ENCODE measurements at places on chromosomes 5 and 9.

GRCh38 chr9:71687676-71688075 lies 80.6 kb downstream of the CEMIP2 start:
- no peak for DNase-seq

GRCh38 chr5:3828761-3829160 lies 233.1 kb downstream of the IRX1 start:
- no peak for DNase-seq

DNA sequence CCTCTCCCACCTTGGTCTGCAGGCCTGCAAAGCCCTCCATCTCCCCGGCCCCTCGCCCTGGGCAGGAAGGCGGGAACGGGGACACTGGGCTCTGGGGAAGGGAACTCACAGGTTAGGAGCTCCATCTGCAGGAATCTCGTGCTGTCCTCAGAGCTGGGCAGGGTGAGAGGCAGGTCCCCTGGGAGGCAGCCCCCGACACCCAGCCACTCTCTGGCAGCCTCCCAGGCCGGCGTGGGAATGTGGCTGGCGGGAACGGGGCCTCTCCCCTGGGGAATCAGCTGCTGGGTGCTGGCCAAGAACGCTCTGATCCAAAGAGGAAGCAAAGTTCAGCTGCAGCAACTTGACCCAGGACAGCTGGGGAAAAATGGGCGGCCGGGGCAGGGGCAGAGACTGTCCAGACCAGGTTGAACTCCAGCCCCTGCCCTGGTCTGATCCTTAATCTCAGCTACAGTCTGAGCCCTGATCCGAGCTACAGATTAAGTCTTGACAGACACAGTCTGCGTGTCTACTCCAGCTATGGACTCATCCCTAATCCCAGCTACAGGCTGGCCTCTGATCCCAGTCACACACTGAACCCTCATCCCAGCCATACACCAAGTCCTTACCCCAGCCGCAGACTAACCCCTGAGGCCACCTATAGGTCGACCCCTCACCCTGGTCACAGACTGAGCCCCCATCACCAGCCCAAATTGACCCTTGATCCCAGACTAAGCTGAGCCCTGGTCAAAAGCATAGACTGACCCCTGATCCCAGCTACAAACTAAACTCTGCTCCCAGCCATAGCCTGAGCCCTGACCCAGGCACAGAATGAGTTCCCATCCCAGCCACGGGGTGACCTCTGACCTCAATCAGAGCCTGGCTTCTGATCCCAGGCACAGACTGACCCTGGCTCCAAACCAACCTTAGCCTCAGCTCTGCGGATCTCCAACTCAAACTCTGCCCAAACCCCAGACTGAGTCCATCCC lies 37.3 kb upstream of the EGFL7 start:
- DNase-seq, result no peak

DNA sequence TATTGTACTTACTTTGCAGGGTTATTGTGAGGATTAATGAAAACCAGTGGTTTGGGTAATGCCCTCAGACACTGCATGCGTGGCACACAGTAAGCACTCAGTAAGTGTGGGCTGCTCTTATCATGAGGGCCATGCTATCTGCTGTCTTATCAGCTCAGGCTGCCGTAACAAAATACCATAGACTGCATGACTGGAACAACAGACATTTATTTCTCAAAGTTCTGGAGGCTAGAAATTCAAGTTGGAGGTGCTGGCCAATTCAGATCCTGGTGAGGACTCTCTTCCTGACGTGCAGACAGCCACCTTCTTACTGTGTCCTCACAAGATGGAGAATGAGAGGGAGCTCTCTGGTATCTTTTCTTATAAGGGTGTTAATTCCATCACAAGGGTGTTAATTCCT lies 23.9 kb upstream of the SH3PXD2B start:
- DNase-seq, result no peak

DNA sequence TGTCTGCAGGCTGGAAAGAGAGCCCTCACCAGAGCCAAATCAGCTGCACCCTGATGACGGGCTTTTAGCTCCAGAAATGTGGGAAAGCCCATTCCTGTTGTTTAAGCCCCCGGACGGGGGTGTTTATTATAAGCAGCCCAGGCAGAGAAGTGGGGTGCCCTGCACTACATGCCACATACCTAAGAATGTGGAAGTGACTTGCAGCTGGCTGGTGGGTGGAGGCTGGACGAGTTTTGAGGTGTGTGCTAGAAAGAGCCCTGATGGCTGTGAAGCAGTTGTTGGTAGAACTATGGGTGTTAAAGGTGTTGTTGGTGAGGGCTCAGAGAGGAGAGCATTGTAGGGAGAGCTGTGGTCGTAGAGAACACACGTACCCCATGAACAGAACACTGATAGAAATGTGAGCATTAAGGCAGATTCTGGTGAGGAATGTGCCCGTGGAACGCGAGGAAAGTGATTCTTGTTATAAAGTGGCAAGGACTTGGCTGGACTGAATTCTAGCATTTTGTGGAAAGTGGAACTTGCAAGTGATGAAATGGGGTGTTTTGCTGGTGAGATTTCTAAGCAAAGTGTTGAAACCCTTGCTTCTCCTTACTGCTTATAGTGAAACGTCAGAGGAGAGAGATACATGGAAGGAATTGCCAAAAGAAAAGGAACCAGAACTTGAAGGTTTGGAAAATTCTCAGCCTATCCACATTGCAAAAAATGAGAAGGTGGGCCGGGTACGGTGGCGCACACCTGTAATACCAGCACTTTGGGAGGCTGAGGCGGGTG lies 38.9 kb downstream of the AHRR start:
- no peak for DNase-seq

DNA sequence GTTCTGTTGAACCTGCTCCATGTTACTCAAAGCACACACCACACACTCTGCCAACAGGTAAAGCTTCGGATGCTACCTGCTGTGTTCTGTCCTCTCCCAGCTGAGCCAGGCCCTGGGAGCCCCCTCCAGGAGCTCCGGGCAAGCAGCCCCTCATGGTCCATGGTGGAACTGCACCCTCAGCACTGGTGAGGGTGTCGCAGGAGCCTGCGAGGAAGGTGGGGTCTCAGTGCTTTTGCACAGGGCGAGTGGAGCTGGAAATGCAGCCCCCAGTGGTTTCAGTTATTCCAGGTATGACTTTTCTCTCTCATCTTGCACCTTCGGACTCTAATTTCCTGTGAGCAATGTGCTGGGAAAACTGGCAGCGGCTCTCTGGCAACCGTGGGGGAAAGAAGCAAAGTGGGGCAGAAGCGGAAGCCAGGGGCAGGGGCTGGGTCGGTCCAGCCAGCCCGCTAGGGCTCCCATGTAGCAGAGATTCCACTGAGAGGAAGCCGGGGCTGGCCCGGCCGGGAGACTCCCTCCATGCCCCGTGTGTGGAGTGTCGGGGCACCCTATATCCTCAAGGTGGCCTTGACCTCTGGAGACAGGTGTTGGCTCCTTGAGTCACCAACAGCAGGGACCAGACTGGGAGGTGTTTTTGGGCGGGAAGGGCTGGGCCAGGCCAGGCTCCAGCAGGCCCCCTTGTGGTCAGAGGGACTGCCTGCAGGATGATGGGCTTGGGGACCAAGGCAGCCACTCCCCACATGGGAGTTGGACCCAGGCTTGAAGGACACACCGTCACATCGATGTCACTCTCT lies 75.6 kb upstream of the PRSS3 start:
- DNase-seq, result no peak

GRCh38 chr9:14198841-14199455 lies 115.0 kb downstream of the NFIB start:
- DNase-seq, result no peak

DNA sequence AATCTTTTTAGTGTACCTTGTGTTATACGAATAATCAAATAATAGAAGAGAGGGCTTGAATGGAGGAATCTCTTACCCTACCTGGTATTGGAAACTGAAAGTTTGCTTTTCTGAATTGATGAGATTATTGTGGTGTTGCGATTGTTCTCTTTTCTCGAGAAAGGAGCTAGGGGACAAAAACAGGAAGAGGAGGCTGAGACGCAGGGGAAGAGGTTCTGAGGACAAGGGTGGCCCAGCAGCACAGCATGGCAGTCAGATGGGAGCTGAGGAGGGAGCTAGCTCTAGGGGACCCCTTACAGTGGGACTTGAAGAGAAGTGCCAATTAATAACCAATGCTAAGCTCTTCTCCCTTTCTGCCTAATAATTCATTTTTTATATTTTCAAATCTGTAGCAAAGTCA lies 183.3 kb upstream of the DMAC1 start:
- no peak for DNase-seq

DNA sequence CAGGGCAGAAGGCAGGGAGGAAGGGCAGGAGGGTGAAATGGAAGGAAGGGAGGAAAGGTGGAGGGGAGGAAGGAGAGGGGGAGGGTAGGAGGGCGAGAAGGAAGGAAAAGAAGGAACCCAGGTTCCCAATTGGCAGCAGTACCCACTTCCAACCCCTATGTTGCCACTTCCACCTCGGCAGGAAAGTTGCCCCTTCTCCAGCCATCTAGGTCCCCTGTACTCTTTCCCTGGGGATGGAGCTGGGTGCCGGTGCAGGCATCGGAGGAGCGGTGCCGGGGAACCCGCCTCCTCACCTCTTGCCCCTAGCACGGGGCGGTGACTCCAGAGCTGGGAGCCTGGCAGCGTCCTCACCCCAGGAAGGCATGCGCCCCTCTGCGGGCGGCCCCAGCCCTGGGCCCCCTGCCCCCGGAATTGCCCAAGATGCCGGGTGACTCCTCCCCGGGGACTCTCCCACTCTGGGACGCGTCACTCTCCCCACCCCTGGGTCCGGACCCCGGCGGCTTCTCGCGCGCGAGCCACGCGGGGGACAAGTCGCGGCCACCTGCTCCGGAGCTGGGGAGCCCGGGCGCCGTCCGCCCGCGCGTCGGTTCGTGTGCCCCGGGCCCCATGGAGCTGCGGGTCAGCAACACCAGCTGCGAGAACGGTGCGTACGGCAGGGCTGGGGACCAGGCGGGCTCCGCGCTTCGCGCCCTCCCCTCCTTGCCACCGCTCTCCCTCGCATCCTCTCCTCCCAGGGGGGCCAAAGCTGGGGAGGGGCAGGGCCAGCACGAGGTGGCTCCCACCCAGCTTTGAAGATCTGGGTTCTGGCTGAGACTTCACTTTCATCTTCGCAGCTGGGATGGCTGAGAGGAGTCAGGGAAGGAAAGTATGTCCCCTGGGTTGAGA lies at the start of gene NIPAL4:
NIPAL4 (plus strand) TSS at position 499 of the 885 bp plus-strand sequence; CDS start at position 607, 108 bp downstream.
- DNase-seq, result no peak

DNA sequence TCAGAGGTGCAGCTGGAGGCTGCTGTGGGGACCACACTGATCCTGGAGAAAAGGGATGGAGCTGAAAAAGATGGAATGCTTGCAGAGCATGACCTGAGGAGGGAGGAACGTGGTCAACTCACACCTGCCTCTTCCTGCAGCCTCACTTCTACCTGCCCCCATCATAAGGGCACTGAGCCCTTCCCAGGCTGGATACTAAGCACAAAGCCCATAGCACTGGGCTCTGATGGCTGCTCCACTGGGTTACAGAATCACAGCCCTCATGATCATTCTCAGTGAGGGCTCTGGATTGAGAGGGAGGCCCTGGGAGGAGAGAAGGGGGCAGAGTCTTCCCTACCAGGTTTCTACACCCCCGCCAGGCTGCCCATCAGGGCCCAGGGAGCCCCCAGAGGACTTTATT lies 5.9 kb upstream of the SLC6A7 start:
- DNase-seq, result no peak

GRCh38 chr9:13500034-13500433 lies 220.5 kb upstream of the MPDZ start:
- DNase-seq, result no peak

DNA sequence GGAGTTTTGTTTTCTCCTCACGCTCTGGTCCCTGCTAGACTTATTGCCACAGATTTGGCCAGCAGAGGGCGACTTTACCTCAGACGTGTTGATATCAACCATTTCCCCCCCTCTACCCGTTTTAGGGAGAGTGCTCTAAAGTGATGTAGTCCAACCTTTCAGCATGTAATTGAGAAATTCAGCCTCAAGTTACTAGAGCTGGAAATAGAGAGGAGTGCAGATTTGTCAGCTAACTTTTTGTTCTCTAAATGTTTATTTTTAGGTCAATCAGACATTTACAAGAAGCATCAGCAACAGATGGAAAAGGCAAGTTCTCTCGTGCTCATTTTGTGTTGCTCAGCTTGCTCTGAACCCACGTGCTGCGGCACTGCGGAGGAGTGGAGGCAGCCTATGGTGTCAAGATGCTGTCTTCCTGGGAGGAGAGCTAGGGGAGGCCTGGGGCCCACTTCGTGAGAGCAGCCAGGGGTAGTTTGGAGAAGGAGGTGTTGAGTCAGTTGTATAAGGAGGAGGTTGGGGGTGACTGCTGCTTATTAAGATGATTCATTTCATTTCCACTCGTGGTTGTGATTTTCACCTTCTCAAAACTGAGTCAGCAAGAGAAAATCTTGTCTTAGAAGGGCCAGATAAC lies 53.6 kb downstream of the GPR107 start:
- DNase-seq, result no peak

- DNase-seq, result no peak
Measured at GRCh38 chr5:124453221-124454051, 293.0 kb downstream of the ZNF608 start.

- no peak for DNase-seq
Measured at GRCh38 chr5:135986891-135987401, 32.2 kb upstream of the LECT2 start.

- no peak for DNase-seq
Measured at GRCh38 chr5:108747774-108748400, at the start of gene FER. FER (plus strand) TSS chr5:108747897; CDS start chr5:108798183, 50,286 bp downstream.
